ENCODE measurements at places on chromosomes 2 and 18.

DNA sequence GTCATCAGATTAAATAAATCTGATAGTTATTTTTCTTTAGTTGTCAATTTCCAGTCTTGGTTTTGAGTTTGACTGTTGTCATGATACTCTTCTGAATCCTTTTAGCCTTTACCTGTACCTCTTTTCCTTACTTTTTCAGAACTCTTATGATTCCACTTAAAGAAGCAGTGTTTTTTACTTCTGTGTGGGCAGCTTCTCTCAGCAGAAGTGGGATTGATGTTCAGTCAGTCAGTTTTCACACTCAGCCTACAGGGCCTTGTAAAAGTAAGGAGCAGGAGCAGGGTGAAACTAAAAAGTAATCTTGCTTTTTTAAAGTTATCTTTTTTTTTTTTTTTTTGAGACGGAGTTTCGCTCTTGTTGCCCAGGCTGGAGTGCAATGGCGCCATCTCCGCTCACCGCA is 75.1 kb downstream of the HAUS1 start:
- DNase-seq = no peak

DNA sequence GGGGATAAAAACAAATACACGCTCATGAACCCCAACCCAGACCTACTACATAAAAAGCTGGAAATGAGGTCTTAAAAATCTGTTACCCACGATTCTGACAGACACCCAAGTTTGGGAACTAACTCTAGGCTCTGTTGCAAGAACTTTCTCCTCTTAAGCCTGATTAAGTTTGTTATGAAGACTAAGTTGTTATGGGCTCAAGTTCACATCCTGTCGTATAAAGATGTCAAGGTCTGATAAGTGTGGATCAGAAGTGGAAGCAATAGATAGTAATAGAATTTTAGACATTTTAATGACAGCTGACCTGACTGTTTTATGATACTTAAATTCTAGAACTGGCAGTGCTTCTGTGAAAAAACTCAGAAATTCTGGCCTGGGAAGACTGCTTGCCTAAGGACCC is 43.2 kb downstream of the LPIN2 start:
- DNase-seq = no peak

GRCh38 chr2:12321886-12322285 is 394.9 kb upstream of the TRIB2 start:
- peak; percentile 40 for DNase-seq

DNA sequence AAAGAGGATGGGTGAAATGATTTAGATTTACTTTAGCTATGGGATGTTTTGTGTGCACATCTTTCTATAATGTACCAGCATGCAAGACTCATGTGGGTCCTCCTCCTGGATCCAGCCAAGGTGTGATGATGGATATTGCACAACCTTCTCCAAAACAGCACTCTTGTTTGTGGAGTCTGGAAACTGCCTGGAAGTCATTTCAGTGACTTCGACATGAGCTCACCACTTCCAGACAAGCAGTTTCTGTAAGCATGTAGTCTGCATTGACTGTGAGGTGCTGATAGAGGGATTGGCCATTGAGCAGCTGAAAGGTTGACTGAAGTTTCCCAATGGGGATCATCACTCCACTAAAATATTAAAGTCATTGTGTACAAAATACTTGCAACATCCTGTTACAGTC is 154.0 kb downstream of the TRIB2 start:
- no peak for DNase-seq

- DNase-seq = no peak
Observed at GRCh38 chr2:76178610-76179009, 467.9 kb upstream of the GCFC2 start.

- DNase-seq = no peak
Observed at GRCh38 chr2:31386648-31387047, 27.9 kb downstream of the XDH start.

GRCh38 chr18:8706791-8707555 is 1.6 kb downstream of the MTCL1 start:
- peak; percentile 69 for DNase-seq

- no peak for DNase-seq
Observed at GRCh38 chr18:26977781-26978180, 112.3 kb upstream of the AQP4 start.

DNA sequence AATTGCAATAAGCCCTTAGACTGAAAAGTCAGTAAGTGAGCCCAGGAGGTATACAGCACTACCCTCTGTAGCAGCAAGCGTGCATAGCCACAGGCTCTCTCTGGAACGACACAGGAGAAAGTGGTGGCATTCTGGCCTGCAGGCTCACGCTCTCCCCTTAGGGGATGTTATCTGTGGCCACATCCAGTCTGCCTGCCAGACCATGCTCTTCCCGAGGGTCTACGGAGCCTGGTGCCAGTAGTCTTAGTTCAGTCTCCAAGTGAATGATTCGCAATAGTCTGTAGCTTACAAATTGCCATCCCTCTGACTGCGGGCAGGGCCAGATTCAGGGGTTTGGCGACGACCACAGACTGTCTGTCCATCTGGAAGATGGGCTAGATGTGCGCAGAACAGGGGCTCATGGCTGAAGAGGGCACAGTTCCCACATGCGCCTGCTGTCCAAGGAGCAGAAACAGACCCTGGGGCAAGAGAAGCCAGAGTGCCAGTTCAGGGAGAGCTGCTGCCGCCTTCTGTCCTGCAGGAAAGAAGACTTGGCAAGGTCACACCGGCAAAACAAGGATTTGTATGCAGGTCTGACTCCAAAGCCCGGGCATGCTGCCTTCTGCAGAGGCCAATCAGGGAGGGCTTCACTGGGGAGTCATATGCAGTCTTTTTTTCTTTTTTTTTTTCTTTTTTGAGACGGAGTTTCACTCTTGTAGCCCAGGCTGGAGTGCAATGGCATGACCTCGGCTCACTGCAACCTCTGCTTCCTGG is 3.5 kb upstream of the KLF11 start:
- no peak for DNase-seq

DNA sequence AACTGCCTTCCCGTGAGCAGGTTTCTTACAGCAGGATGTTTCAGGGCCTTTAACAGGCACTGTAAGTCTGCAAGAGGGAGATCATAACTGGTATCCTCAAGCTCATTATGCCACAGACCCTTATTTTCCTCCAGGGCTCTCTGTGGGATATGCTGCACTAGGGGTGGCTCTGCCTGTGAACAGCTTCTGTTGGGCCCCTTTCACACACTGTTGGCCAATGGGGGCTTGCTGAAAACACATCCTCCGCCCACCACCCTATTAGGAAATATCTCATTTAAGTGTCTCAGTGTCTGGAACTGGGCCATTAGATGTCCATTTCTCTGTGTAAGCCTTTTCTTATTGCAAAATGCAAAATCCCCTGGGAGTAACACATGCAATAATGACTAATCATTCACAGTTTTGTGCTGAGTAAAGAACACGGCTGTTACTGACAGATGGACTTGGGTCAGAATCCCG is 414.3 kb upstream of the HS6ST1 start:
- no peak for DNase-seq

GRCh38 chr18:28571929-28572328 is 395.0 kb upstream of the CDH2 start:
- no peak for DNase-seq

DNA sequence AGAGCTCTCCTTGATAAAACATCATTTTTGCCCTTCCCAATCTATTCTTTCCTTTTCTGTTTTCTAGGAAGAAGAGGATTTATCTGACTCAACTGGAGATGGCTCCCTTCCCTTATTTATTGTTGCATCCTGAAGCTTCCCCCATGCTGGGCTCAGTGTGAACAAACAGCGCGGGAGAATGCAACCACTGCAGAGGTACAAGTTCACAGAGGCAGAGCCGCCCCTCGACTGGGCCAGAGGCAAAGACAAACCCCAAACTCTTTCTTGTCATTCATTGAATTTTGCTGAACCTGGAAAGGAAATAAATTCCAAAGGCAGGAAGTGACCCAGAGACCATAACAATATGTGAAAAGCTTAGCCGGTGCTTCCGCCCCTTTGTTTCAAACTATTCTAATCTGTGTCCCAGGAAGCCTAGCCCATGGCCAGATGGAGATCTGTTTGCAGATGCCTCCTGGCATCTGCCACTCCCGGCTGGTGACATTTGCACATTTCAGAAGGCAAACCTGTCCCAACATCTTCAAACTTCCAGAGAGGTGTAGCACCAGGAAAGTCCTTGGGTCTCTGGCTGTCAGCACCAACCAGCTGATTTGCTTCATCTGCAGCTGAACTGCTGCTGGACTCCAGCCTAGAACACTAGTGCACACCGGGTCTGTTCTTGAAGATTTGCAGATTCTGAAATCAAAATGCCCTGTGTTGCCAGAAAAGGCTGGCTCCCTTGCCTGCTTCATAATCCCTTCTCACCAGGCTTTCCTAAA is 79.4 kb upstream of the MAP4K3 start:
- no peak for DNase-seq

DNA sequence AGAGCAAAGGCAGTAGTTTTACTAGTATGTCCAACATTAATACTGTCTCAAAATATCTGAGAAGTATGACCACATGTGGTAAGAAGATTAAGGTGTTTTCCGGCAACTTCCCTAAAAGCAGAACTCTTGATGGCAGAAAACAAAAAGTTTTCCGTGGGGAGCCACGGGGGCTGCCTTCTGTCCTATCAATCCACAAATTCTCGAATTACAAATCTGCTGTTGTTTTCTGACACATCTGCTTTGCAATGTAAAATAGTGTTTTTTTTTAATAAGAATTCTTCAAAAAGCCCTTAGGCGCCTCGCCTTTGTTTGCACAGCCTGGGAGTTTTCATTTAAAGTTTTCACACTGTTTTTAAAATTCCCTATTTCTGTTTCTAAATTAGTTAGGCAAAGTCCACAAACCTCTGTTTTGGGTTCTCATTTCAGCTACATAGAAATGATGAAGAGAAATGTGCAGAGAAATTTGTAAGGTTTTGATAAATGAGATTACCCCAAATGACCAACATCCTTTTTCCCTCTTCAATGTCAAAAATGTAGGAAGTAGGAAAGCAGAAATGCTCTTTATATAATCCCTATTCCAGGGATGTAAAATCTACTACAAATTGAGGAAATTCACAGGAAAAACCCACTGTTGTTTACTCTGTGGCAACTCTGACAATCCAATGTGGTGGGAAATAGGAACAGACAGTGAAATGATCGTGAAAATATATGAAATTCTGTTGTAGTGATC is 385.8 kb downstream of the ZEB2 start:
- no peak for DNase-seq

- no peak for DNase-seq
Observed at GRCh38 chr18:74092922-74093321, 54.7 kb downstream of the FBXO15 start.

GRCh38 chr18:51235009-51235789 is 37.7 kb upstream of the MEX3C start:
- no peak for DNase-seq

GRCh38 chr2:1020206-1020605 is 69.6 kb downstream of the SNTG2 start:
- peak; percentile 28 for DNase-seq

DNA sequence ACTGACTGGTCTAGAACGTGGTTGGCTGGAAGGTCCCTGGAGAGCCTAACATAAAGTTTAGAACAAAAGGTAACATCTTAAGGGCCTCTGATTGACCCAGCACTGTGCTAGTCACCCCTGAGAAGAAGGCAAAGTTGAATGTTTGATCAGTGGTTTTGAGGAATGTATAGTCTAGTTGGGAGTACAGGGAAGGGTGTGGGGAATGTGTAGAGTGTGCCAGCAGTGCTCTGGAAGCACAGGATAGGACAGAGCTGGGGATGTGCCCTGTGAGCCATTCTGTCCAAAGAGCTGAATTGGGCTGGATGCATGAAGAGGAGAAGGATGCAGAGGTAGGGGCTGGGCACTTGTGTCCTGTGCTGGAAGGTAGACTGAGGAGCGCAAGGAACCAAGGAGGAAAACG is 41.0 kb upstream of the DOCK10 start:
- no peak for DNase-seq

DNA sequence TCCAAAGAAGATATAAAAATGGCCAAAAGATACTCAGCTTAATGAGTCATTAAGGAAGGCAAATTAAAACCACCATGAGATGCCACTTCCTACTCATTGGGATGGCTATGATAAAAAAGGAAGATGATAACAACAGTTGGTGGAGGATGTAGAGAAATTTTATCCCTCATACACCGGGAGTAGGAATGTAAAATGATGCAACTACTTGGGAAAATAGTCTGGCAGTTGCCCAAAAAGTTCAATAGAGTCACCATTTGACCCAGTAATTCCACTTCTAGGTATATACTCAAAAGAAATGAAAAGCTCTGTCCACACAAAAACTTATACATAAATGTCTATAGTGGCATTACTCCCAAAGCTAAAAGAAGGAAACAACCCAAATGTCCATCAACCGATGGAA is 10.1 kb upstream of the SULT1C2 start:
- DNase-seq = peak; percentile 48

DNA sequence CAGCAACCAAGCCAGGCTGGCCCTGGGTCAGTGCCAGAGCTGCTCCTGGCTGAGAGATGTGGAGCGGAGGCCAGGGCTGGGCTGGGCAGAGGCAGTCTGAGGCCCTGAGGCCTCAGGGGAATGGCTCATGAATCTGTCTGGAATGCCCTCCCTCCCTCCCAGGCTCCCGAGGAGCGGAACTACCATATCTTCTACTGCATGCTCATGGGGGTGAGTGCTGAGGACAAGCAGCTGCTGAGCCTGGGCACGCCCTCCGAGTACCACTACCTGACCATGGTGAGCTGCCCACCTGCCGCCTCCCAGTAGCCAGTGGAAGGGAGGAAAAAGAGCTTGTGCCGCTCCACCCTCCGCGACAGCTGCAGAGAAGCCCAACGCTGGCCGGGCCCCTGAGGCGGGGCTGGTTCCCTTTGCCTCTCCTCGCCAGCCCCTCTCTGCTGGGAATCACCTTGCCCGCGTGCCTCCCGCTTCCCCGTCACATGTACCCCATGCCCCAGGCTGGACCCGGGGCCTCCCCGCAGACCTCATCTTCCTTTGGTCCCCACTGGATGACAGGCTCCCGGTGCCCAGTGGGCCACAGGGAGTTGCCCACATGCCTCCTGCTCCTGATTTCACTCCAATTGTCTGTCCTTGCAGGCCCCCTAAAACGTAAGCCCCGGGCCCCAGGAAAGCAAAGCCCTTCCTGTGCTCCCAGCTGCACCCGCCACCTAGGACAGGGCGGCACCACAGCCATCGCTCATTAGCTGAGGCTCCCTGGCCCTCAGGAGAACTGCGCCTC is 41.1 kb downstream of the MYO7B start:
- peak; percentile 90 for DNase-seq

Data from cardiac muscle cell (in vitro differentiated cells and primary cell).